Iris pigment epithelial cell (primary cell): ENCODE measurements at places on chromosomes 2 and 18.

DNA sequence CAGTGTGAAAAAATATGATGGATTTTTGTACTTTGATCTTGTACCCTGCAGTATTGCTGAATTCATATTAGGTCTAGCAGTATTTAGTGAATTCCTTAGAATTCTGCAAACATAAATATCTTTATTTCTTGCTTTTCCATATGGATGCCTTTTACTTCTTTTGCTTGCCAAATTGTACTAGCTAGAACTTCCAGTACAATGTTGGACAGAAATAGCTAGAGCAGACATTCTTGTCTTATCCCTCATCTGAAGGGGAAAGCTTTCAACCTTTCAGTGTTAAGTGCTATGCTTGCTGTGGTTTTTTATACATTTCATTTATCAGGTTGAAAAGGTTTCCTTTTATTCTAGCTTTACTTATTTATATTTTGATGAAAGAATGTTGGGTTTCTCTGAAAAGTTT, 1321.9 kb upstream of the CHAC2 start:
- peak; percentile 34 for DNase-seq

- no peak for DNase-seq
Observed at GRCh38 chr2:237708961-237709360, 81.6 kb downstream of the LRRFIP1 start.

- DNase-seq, result peak; percentile 9
Observed at GRCh38 chr2:185689906-185690539, 48.6 kb upstream of the FSIP2 start.

- no peak for DNase-seq
Observed at GRCh38 chr2:13481201-13481600, 764.5 kb downstream of the TRIB2 start.

GRCh38 chr2:29130295-29130694, 15.1 kb downstream of the CLIP4 start:
- DNase-seq, result peak; percentile 91

GRCh38 chr18:43539862-43540261, 262.6 kb upstream of the SYT4 start:
- peak; percentile 9 for DNase-seq

DNA sequence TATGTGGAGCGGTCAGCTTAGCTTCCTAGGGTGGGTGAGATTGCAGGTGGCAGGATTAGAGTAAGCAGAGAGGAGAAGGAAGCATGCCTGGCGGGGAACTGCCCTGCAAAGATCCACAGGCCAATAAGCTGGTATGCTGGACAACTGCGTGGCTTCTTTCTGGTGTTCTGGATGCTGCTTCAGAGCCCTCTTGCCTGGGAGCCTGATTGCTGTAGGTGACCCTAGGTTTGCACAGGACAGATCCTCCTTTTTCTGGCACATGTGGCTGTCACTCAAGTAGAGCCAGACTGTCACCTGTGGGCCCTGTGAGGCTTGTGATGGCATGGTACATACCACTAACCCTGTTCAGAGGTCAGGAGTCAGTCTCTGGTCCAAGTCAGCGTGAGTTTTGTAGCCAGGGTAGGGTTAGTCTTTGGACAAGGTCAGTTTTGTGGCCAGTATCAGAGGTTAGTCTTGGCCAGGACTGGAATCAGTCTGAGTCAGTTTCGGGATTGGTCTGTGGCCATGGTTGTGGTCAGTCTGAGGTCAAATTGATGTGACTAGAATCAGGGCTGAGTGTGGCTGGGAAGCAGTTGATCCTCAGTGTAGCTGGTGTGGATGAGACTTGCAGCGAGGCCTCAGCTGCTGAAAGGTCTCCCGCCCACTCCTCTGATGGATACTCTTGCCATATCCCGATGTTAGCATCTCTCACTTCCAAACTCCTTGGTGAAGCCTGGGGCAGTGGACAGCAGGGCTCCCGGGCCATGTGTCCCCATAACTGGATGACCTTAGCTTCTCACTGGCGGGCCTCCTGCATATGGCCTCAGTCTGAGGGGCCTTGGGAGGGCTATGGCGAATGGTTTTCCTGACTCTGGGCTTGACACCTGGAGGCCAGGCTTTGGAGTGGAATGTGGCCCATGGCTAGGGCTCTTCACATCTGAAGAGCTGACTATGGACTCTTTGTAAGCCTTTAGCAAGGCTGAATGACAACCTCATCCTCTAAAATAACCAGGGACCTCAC, 260.5 kb downstream of the DYSF start:
- DNase-seq, result peak; percentile 9

GRCh38 chr2:204977914-204978313, 432.6 kb downstream of the PARD3B start:
- no peak for DNase-seq

- no peak for DNase-seq
Observed at GRCh38 chr2:219598308-219599078, 836 bp downstream of the STK11IP start.

- DNase-seq, result peak; percentile 67
Observed at GRCh38 chr18:2087877-2088673, 483.2 kb downstream of the METTL4 start.

GRCh38 chr18:52948868-52949444, 609.0 kb downstream of the DCC start:
- no peak for DNase-seq

GRCh38 chr2:224221455-224221913, 180.4 kb downstream of the FAM124B start:
- peak; percentile 92 for DNase-seq

DNA sequence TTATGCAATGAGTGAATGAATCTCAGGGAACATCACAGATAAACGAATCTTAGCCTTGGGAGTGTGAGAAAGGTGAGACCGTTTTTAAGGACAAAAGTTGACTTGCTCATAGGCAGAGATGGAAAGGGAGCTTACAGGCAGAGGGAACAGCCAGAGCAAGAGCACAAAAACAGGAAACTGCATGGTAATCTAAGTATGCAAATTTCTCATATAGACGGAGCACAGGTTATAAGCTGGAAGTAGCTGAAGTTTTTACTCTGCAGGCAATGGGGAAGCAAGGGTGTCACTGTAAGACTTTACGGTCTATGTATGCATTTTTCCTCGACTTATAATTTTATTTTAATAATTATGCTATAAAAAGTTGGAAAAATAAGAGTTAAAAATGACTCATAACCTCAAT, 44.8 kb upstream of the STRN start:
- no peak for DNase-seq

- peak; percentile 13 for DNase-seq
Observed at GRCh38 chr2:96116424-96116878, at the start of gene ADRA2B. TSS of gene ADRA2B (minus strand) at chr2:96116571. CDS start at chr2:96116149, 422 bp downstream.

GRCh38 chr18:48736321-48737260, 197.8 kb downstream of the CTIF start:
- no peak for DNase-seq

DNA sequence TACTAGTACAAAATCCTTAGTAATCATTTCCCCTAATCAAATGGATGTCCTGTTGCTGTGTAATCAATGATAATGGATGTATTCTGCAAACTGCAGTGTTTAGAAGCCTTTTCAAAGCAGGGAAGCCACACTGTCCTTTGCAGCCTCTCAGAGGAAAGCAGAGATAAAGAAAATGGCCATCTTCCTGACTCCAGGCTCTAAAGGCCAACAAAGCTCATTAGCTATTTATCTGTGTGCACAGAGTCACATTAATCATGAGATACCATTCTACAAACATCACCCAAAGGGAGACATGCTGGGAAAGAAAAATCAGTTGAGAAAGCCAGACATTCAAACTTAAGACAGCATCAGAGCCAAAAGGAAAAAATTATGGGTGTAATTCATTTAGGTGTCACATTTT, 165.0 kb downstream of the RAD51AP2 start:
- no peak for DNase-seq

DNA sequence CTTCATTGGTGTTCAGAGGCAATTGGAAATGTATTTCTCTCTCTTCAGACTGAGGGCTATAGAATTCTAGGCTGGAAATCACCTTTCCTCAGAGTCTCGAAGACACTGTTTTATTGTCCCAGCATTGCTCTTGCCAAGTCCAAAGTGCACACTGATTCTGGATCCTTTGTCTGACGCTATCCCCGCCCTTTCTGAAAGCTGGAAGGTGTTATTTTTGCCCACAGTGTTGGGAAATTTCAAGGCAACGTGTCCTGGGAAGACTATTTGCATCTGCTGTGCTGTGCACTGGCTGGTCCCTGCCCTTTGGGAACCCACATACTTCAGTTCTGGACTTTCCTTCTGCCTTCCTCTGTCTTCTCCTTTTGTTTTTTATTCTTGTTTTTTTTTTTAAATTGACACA, 190.8 kb downstream of the SH3BP4 start:
- DNase-seq, result no peak

- DNase-seq, result no peak
Observed at GRCh38 chr18:47331641-47332040, 80.2 kb upstream of the SKOR2 start.

GRCh38 chr2:170092436-170093060, 85.4 kb upstream of the MYO3B start:
- peak; percentile 37 for DNase-seq

- no peak for DNase-seq
Observed at GRCh38 chr18:49961271-49961670, 147.9 kb upstream of the ACAA2 start.

- DNase-seq, result no peak
Observed at GRCh38 chr2:139079311-139079710, 299.1 kb upstream of the NXPH2 start.

GRCh38 chr18:21242141-21242779, at the start of gene GREB1L:
TSS of gene GREB1L (plus strand) at chr18:21242232. CDS start at chr18:21383519, 141,287 bp downstream.
- DNase-seq, result peak; percentile 52

- peak; percentile 88 for DNase-seq
Observed at GRCh38 chr18:9854801-9855676, 30.7 kb upstream of the TXNDC2 start.

- DNase-seq, result no peak
Observed at GRCh38 chr2:25825238-25825637, 53.0 kb downstream of the ASXL2 start.

GRCh38 chr2:37802899-37803379, 122.1 kb upstream of the RMDN2 start:
- peak; percentile 99 for DNase-seq

DNA sequence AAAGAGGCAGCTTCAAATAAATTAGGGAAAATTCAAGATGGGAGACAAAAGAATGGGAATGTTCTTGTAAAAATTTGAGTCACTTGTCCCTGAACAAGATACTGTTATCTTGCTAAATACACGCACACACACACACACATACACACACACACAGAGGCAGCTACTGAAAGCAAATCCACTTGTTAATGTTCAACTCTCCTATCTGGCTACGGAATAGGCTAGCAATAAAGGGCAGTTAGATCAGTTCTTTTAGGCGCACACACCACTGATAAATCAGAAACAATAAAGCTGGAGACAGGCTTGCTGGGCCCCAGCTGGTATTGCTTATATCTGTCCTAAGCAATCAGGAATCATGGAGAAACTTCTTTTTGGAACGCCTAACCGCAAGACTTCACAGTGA, 461.6 kb downstream of the BCL11A start:
- DNase-seq, result no peak

GRCh38 chr2:86570059-86570458, 6.8 kb upstream of the CHMP3 start:
- DNase-seq, result peak; percentile 11

DNA sequence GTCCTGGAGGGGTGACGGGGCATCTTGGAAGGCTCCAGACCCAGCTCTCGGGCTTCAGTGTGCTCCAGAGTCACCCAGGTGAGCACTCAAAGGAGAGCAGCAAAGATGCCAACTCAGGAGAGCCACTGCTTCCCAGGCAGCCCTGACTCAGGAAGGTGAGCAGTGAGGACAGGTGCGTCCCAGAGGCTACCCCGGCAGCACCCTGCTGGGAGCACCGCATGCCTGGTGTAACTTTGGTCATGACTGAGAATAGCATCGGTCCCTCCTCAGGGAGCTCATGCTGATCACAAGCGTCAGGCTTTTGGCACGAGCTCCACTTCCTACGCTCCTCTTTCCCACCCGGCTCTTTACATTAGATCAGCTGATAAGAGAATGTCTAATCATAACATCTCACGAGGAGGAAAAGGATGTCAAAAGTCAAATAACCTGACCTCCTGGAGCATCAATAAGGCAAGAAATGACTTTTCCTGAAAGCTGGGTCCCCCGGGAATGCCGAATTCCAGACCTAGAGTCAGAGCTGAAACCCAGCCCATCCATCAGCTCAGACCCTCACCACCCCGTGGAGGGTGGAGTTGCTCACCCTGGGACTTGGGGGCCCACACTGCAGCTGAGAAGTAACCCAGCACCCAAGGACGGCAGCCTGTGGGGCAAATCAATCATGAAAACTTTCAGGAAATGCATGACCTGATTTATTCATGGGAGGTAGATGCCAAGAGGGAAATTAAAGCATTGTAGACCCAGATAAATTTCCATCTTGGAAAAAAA, 248.8 kb downstream of the ACKR3 start:
- no peak for DNase-seq

GRCh38 chr2:237510502-237511217, 23.6 kb downstream of the MLPH start:
- no peak for DNase-seq

DNA sequence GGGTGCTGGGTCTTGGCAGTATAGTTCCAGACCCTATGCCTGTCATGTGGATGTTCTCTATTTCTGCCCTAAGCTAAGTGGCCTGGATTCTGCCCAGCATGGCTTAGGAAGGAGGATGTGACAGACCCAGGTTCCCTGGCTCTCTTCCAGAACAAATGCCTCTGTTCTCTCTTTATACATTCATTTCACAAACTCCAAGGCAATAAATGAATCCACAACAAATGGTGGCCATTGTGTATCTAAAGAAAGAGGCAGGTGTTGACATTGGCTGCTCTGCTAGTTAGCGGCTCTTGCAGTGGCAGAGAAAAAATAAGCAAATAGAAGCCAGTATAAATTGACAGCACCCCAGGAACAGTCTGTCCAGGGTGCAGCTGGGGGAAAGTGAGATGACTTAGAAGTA, 298.6 kb downstream of the SUCLG1 start:
- DNase-seq, result no peak

- no peak for DNase-seq
Observed at GRCh38 chr2:219169930-219170654, at the start of gene SLC23A3. TSS of gene SLC23A3 (minus strand) at chr2:219170029. CDS start at chr2:219169984, 45 bp downstream.

GRCh38 chr2:231353469-231353868, 42.0 kb upstream of the B3GNT7 start:
- DNase-seq, result no peak

GRCh38 chr2:182652326-182652725, 63.7 kb upstream of the DNAJC10 start:
- DNase-seq, result no peak

DNA sequence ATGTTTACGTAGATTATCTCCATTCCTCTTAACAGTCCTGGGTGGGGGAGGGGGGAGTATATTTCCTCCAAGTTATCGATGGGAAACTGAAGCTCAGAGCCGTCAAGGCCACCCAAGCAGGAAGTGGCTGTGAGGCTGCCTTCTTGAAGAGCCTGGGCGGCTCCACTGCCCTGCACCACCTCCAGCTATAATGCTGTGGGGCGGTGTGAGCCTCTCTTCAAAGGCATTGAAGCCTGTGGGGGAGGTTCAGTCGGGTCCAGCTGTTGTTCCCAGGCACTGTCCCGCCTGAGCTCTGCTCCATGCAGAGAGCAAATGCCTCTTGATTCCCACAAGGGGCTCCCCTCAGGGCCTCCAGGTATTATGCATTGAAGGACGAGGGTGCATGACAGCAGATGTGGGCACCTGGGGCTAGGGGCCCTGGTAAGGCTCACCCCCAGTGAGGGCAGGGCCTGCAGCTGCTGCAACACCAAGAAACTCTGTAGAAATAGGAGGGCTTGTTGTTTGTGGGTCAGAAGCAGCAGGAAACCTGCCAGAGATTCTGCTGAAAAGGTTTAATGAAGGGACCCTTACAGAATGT, 29.5 kb upstream of the LAPTM4A start:
- DNase-seq, result no peak
